ENCODE measurements at places on chromosomes 3 and 15. TPM values are rescaled to one million over a fixed set of nuclear protein-coding genes. Genes with fewer than 3 reads are reported as not detected.

- no peak overlapping the region for H3K27ac ChIP-seq
- no peaks in the 10 kb centered on the region for H3K36me3 ChIP-seq
- peaks cover 32% of the 10 kb centered on the region for H3K4me1 ChIP-seq
- DNase-seq = no peak
These were observed 74.4 kb downstream of the DAPK2 start for GRCh38 chr15:63971904-63972303.

DNA sequence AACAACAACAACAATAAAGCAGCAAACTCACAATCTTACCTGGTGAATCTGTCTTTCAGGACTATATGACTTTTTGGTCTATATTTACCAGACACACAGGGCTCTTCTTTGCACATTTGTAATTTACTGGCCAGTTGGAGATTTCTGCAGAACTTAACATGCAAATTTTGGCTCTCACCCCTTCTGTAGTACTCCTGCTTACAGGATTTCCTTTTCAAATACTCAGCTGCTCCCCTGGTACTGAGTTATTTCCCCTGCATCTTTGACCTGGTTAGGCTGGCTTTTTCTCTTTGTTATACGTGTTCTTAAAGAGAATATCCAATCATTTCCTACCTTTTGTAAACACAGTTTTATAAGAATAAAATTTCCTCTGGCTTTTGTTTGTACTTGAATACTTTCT, 228.0 kb downstream of the MBNL1 start:
- no peaks in the 10 kb centered on the region for H3K36me3 ChIP-seq
- H3K27me3 ChIP-seq = no peaks in the 10 kb centered on the region
- H3K27ac ChIP-seq = no peak overlapping the region
- no peaks in the 10 kb centered on the region for H3K4me1 ChIP-seq
- peak; percentile 29 for DNase-seq

DNA sequence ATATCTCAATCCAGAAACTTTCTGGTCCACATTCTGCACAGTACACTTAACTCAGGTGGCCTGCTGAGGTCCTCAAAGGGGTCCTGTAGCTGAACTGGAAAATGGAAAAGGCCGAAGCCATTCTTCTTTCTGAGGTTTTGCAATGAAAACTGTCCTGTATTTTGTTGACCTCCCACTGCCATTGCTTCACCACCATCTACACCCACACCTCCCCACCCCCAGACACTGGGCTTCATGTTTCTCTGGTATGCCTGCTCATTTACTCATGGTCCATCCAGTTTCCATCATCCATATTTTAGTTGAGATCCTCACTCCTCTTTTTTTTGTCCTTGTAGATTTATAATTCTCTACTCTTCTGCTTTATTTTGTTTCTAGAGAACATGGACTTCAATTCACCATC, 115.7 kb upstream of the SLC24A5 start:
- H3K27me3 ChIP-seq = no peaks in the 10 kb centered on the region
- no peaks in the 10 kb centered on the region for H3K36me3 ChIP-seq
- no peak overlapping the region for H3K4me3 ChIP-seq
- no peak for DNase-seq

DNA sequence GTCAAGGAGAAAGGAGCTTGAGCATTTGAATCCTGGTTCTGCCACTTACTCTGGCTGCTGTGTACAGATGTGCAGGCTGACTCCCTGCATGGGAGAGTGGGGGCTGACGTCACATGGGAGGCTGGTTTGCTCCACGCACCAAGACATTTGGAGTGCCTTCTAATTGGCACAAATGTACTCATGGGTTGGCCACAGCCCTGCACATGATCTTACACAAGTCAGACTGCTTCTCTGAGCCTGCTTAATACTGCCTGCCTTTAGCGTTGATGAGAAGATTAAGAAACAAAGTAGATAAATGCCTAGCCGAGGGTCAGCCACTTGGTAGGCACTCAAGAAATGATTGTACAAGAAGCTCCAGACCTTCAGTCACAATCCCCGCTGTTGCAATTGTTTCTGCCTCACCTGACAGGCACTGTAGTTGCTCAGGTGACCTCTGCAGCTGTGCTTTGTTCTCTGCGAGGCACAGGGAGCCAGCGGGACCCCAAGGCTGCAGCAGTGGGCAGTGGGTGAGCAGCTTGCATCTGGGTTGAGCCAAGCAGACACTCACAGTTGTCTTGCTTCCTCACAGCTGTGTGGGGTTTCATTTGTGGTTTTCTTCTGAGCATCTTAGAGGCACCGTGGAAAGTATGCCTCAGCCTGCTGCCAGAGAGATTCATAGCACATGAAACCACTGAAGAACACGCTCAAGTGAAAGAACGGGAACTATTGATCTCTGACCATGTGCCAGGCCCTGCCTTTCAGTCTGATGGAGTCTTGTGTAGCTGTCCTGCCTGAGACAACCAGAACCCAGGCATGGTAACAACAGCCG, 33.1 kb downstream of the GRK7 start:
- H3K27me3 ChIP-seq = peaks cover 25% of the 10 kb centered on the region
- H3K4me1 ChIP-seq = peaks cover 15% of the 10 kb centered on the region
- H3K4me3 ChIP-seq = no peak overlapping the region
- DNase-seq = no peak
- H3K27ac ChIP-seq = no peak overlapping the region

GRCh38 chr3:196969660-196970546, 1.3 kb upstream of the PIGZ start:
- peak overlapping the region; percentile 64 for H3K4me3 ChIP-seq
- peaks cover 72% of the 10 kb centered on the region for H3K27me3 ChIP-seq
- DNase-seq = peak; percentile 76
- no peaks in the 10 kb centered on the region for H3K4me1 ChIP-seq

GRCh38 chr3:94043285-94043684, 14.9 kb upstream of the STX19 start:
- peaks cover 3% of the 10 kb centered on the region for H3K36me3 ChIP-seq
- no peaks in the 10 kb centered on the region for H3K27me3 ChIP-seq
- H3K4me1 ChIP-seq = no peaks in the 10 kb centered on the region
- no peak for DNase-seq
- no peak overlapping the region for H3K4me3 ChIP-seq
- no peak overlapping the region for H3K27ac ChIP-seq

DNA sequence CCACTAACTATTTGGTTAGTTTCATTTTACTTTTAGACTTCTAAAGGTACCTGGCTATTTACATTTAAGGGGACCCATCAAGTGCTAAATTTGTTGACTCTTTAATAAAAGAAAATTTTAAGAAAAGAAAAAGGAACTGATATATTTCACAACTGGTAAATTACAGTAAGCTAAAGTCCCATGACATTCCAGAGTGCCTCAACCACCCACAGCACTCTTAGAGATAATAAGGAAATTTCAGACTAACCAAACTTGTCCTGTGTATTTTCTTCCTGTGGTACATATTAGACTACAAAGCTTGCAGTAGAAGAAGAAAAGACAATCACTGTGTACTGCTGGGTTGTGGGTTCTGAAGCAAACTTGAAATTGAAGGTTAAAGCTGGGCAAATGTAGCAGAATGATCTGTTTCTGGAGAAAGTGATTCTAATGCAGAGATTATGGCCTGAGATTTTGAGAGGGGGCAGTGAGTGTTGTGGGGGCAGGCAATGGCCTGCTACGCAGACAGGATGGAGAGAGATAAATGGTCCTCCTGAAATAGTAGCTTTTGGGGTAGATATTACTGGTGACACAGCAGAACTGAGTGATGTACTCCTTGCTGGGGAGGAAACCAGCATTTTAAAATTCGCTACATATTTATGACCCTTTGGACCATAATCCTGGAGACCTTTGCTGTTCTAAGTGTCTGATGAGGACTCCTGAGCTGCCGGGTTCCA, 24.5 kb upstream of the MFSD1 start:
- no peaks in the 10 kb centered on the region for H3K27me3 ChIP-seq
- no peaks in the 10 kb centered on the region for H3K4me1 ChIP-seq
- H3K27ac ChIP-seq = no peak overlapping the region
- no peak for DNase-seq
- H3K36me3 ChIP-seq = no peaks in the 10 kb centered on the region

DNA sequence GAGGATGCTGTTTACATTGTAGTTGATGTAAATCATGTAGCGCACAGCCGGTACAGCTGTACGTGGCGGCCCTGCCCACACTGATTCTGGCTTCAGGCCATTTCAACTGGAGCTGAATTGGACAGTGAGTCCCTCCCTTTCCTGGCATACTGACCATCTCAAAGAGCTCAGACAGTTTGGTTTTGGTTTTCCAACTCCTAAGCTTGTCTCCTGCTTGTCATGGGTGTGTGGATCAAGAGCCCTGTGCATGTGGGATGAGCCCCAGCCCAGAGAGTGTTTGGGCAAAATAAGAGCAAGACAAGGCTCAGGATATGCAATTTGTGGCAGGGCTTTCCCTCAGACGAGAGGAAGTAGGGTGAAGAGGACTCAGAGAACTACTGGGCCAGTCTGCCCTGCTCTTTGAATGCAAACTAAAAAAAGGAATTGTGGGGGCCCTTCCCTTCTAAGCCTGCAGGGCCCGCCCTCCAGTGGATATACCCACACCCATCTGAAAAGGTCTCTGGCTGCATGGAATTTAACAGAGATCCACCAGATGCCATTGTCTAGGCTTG, 13.3 kb downstream of the ITGA11 start:
- no peaks in the 10 kb centered on the region for H3K36me3 ChIP-seq
- H3K4me3 ChIP-seq = no peak overlapping the region
- H3K4me1 ChIP-seq = peaks cover 13% of the 10 kb centered on the region
- H3K27ac ChIP-seq = no peak overlapping the region
- no peaks in the 10 kb centered on the region for H3K27me3 ChIP-seq
- DNase-seq = no peak

GRCh38 chr3:144141074-144141473, 169.5 kb downstream of the DIPK2A start:
- no peak overlapping the region for H3K27ac ChIP-seq
- no peaks in the 10 kb centered on the region for H3K36me3 ChIP-seq
- no peaks in the 10 kb centered on the region for H3K27me3 ChIP-seq

GRCh38 chr3:72536206-72536877, 311.9 kb downstream of the SHQ1 start:
- DNase-seq = no peak
- H3K4me3 ChIP-seq = no peak overlapping the region
- H3K4me1 ChIP-seq = 0 out of 2 replicates have a peak, but pooled peaks cover 6% of the 10 kb centered on the region

- peak overlapping the region; percentile 68 for H3K4me3 ChIP-seq
- no peak for DNase-seq
- peaks cover 46% of the 10 kb centered on the region for H3K4me1 ChIP-seq
- H3K36me3 ChIP-seq = peaks cover 1% of the 10 kb centered on the region
- H3K27me3 ChIP-seq = no peaks in the 10 kb centered on the region
- H3K27ac ChIP-seq = peak overlapping the region; percentile 2
These were observed 2.6 kb downstream of the MORF4L1 start for GRCh38 chr15:78875107-78875914.

DNA sequence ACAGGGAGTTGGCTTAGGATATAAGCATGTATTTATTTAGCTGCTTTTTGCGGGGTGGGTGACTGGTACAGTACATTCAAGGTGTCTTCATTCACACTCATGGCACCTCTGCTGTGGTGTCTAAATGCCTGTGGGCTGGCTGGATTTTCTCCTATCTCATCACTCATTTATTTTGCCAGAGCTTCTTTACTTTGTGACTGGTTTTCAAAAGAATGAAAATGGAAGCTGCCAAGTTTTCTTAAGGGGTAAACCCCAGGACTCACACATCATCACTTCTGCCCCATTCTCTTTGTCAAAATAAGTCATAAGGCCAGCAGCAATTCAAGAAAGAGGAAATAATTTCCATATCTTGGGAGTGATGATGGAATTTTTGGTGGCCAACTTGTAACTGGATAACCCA, 493.4 kb upstream of the ALCAM start:
- H3K27ac ChIP-seq = no peak overlapping the region
- no peaks in the 10 kb centered on the region for H3K4me1 ChIP-seq
- H3K4me3 ChIP-seq = no peak overlapping the region
- no peaks in the 10 kb centered on the region for H3K36me3 ChIP-seq
- DNase-seq = no peak

DNA sequence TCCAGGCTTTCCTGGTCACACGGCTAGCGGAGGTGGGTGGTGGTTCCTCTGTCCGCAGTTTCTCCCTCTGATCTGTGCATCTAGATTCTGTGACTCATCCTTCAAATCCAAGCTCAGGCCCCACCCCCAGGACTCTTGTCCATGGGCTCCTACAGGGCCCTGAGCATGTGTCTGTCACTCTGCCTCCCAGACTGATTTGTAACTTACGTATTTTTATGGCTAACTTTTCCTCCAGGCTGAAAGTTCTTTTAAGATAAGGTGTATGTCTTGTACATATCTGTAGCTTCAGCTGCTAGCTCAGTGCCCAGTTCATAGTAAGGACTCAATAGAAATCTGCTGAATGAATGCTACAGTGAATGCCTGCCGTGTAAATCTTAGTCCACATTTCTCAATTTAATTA, 8.0 kb downstream of the ESYT3 start:
- H3K36me3 ChIP-seq = no peaks in the 10 kb centered on the region
- H3K27ac ChIP-seq = no peak overlapping the region
- no peaks in the 10 kb centered on the region for H3K27me3 ChIP-seq
- H3K4me1 ChIP-seq = no peaks in the 10 kb centered on the region
- H3K4me3 ChIP-seq = no peak overlapping the region

DNA sequence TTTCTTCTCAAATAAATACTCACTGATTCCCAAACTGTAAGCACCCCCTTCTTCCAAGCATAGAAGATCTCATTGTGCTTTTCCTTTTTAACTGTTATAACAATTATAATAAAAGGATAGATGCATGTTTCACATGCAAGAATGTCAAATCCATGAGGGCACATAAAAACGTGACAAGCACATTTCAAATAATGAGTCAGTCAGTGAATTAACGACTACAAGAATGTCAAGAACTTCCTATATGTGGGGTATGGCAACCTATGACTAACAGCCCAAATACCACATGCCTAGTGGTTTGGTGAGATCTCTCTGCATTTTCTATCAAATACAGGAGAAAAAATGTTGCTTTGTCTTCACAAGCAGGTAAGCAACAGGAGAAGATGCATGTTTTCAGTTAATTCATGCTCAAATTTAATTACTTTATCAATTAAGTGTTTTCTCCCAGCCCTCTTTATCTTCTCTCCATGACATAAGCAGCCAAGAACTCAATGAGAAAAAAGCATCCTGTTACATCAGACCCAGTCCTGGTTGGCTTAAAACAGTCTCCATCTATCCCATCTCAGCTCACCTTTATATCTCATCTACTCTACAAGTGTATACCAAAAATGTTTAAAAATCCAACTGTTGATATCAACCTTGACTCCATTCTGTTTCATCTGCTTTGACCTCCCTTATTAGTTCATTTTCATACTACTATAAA, 181.5 kb upstream of the LMCD1 start:
- H3K4me3 ChIP-seq = no peak overlapping the region
- H3K36me3 ChIP-seq = 0 out of 2 replicates have a peak, but pooled peaks cover 2% of the 10 kb centered on the region
- no peaks in the 10 kb centered on the region for H3K27me3 ChIP-seq

- no peak overlapping the region for H3K27ac ChIP-seq
- no peaks in the 10 kb centered on the region for H3K36me3 ChIP-seq
- H3K4me3 ChIP-seq = no peak overlapping the region
- no peak for DNase-seq
- no peaks in the 10 kb centered on the region for H3K27me3 ChIP-seq
- no peaks in the 10 kb centered on the region for H3K4me1 ChIP-seq
These were observed 26.4 kb upstream of the HGD start for GRCh38 chr3:120708408-120708807.

The MAGI1 gene
- 23.8 TPM for polyA plus RNA-seq

The MYL3 gene
- polyA plus RNA-seq = 1.0 TPM

The FBXL22 gene
- polyA plus RNA-seq = 0.26 TPM

The FAM43A gene
- 2.5 TPM for polyA plus RNA-seq
